Occipital lobe (tissue), 3 donors: ENCODE measurements at places on chromosomes 7 and 10.

GRCh38 chr10:22581461-22581860 is 132.9 kb downstream of the PIP4K2A start:
- DNase-seq: no peak

DNA sequence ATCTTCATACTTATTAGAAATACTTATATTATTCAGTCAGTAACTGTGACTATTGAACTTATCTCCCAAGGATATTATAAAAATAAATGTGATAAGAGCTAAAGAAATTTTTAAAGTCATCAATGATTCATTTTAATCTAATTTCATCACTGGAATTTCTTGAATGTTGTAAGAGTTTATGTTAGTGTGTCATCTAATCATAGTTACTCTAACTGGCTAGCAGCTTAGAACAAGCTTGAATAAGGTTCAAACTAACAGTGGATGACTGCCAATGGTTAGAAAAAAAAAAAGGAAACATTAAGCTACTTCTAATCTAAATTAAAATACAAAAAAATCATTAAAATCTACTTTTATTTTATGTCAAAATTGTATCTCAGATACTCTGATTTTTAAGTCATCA is 1066.3 kb downstream of the CNTNAP2 start:
- DNase-seq: no peak

DNA sequence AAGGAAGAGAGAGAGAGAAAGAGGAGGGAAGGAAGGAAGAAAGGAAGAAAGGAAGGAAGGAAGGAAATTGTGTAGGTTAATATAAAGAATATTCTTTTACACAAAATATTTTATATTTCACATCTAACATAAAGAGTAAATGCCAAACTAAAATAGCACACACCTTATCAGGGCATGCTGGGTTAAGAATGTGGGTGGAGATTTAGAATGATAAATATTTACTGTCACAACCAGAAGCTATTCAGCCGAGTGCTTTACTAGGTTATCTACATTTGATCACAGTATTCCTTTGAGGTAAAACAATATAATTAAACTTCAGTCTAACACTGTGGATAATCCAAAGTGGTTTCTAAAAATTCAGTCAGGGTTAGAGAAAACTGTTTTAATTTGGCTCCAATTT is 103.3 kb downstream of the SEMA3A start:
- no peak for DNase-seq

DNA sequence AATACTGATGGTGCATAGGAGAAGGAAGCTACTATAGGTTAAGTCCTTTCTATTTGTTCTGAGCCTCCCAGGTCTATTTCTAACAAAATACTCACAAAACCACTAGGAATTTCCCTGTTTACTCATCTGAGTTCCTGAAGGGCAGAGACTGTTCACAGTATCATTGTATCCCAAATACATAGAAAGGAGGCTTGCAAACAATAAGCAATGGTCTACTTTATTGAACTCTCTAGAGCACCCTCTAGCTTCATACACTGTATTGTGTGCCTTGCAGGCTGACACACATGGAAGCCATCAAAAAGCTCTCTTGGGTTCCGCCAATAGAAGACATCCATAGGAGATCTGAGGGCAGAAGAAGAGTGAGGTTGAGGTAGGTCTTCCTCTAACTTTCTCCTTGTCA is 826.1 kb downstream of the GRM8 start:
- DNase-seq: no peak

- no peak for DNase-seq
Measured at GRCh38 chr7:48634116-48634632, 290.2 kb upstream of the CDC14C start.

DNA sequence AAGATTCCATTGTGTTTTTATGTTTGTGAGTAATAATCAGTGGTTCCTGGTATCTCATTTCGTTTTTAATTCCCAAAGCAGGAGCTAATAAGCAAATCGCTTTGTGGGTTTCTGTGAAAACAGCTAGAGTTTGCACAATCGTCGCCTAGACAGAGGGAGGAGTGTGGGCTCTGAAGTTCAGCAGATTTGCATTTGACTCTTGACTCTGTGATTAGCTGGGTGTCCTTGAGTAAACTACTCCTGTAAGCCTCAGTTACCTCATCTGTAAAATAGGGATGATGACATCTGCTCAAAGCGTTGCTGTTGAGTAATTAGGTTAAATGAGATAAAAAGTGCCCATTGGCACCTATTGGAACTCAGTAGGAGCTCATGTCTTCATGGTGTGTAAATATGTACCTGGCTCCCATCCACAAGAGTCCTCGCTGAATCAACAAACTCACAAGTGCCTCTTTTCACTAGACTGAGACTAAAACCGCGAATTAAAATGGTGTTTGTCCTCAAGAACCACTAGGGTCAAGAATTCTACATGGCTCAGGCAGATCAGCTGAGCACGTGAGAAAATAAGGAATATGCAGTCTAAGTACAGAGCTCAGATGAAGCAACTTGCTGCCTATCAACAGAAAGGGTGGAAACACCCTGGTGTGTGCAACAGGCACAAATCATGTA is 385.8 kb upstream of the C7orf33 start:
- no peak for DNase-seq

DNA sequence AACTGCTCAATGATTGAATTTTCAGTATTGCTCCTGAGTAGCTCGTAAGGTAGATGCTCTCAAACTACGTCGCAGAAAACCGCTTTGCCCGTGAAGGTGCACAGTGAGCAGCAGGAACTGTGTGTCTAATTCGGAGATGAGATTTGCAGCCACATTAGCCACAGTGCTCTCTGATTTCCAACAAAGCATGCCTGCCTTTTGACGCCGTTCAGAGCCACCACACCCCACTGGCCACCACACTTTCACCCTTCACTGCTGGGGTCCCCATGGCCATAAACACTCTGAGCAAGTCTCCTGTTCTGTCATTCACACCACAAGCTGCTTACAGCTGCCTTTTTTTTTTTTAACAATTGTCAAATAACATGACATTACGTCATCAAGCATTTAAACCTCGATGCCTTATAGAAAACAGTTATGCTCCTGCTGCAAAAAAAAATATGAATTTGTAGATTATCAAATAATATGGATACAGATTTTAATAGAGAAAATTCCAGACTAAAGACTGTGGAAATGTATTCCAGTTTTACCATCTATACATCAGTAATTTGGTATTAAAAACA is 578.8 kb upstream of the PFKP start:
- DNase-seq: no peak

- DNase-seq: no peak
Measured at GRCh38 chr10:12479924-12480323, 130.6 kb downstream of the CAMK1D start.

DNA sequence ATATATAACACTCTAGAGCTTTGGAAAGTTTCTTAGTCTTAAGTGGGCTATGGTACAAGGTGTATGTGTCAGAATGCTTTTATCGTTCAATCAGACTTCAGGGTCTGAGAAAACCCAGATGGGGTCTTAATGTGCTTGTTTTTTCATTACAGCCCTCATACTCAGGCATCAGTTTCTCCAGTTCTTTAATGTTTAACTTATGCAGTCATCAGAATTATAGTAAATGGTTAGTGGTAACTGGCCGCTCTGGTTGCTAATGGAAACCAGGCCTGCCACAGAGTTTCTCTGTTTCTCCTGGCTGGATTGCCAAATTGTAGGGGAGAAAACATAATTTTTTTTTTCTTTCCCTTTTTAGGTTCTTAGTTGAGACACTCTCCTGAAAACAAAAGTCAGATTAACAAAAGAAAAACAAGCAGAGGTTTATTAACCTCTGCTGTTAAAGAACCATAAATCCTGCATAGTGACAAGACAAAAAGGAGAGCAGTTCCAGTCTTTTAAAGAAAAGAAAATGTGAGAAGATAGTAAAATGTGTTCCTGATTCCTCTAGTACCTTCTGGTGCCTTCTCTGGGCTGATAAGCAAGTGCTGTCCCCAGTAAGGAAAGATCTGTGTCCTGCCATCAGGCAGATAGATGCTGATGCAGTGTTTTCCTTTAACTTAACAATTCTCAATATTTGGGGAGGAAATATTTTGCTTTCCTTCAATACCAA is 21.5 kb upstream of the GHITM start:
- DNase-seq: no peak

- no peak for DNase-seq
Measured at GRCh38 chr7:96952974-96953391, 52.4 kb upstream of the DLX6 start.

GRCh38 chr7:92811158-92811557 is 25.2 kb downstream of the CDK6 start:
- DNase-seq: no peak

- no peak for DNase-seq
Measured at GRCh38 chr10:124318811-124319210, 99.9 kb downstream of the OAT start.

DNA sequence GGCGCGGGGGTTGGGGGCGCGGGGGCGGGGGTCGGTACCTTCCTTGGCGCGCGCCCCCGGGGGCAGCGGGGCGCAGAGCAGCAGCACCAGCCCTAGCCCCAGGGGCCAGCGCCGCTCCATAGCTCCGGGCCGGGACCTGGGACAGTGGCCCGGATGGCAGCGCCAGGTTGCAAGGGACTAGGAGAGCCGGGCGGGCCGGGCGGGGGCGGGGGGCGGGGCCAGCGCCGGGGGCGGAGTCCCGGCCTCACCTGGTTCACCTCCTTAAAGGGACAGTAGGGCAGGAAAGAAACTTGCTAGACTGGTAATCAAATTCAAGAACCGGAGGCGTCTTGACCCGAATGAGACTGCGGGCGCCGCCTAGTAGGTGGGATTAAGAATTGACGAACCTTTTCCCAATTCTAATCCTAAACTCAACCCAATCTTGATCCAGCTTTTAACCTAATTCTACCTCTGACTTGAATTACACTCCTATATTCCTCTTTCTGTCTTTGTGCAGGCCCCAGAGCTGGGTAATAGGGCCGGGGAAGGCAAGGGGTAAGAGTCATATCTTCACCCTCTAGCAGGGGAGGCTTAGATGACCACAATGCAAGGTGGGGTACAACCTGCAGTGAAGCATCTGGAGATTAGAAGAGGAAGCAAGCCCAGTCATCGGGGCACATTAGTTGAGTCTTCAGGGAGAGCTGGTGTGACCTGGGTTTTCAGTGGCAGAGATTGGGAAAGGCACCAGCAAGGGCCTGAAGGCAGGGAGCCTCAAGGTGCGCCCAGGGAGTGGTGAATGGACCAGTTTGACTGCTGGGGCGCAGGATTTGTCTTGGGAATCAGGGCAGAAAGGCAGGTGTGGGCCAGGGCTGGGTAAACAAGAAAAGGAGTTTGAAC is at the start of gene EPHA1:
Gene EPHA1 (minus strand): TSS at position 171 of the 876 bp plus-strand sequence. CDS start 51 bp downstream, at position 120.
- no peak for DNase-seq

DNA sequence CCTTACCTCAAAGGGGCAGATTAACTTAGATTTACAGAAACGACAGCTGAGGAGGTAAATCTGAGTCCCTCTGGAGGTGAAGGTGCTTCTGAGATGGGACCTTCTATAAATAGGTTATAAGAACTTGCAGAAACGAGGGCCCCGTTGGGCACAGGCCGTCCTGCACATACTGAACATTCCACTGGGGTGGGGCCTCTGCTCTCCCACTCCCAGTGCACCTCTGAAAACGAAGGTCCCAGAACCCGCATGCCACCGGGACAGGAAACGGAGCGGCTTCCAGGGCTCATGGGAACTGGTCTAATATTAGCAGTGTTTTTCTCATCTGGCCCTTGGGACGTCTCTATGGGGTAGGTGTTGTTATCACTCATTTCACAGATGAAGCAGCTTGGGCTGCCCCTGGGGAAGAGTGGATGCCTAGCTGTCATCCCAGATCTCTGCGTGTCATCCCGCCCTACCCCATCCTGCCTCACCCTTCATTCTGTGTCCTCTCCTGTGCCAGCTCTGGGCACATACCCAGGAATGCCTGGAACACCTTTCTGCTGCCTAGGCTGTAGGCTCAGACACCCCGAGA is 19.6 kb downstream of the C10orf62 start:
- no peak for DNase-seq

- DNase-seq: no peak
Measured at GRCh38 chr10:278707-279106, 143.5 kb downstream of the ZMYND11 start.

DNA sequence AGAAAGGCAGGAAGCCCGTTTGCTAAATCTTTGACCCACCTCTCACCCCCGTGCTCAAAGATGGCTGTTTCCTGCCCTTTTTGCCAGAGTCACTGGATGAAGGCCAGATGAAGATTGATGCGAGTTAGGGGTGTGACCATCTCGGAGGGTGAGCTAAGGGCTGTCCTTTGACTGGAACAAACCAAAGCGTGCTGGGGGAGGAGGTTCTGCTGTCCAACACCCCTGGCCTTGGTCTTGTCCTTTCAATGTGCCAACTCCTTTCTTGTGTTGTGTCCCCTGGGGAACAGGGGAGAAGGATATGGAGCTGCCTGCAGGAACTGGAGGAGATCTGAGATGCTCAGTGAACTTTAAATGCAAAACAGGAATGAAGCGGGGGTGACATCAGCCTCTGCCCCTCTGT is 90.3 kb upstream of the ADAM12 start:
- DNase-seq: no peak

GRCh38 chr7:158289761-158290523 is 297.7 kb downstream of the PTPRN2 start:
- DNase-seq: no peak

DNA sequence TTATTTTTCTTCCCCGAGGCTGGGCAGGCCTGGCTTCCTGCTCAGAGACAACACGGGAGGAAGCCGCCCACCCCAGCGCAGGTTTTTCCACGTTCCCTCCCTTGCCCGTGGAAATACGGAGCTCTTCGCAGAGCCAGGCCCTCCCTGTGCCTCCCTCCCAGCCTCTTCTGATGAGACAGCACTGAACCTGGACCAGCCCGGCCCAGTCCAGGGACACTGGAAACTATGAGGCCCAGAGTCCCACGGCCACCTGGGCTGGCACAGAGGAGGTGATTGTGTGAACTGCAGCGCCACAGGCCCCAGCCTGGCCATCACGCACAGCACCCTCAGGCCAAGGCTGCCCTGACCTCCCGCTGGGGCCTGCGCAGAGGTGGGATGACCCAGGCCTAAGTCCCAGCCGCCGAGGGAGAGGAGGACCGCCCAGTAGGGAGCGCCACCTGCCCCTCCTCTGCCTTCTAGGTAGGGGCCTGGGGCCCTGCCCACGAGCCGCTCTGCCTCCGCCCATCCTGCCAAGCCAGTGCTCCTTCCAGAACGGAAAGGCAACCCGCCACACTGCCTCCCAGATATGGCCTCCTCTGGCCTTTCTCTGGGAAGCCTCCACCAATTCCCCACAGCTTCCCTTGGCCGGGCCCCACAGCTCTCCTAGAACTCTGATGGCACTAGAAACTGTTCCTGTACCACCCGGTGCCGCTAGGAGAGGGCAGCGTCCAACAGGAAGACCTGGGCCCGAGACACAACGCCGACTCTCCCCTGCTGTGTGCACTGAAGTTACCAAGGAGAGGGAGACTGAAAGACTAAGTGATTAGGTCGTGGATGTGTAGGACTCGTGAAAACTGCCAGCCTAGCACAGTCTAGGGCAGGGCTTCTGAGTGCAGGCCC is 57.2 kb downstream of the PROSER2 start:
- DNase-seq: no peak

DNA sequence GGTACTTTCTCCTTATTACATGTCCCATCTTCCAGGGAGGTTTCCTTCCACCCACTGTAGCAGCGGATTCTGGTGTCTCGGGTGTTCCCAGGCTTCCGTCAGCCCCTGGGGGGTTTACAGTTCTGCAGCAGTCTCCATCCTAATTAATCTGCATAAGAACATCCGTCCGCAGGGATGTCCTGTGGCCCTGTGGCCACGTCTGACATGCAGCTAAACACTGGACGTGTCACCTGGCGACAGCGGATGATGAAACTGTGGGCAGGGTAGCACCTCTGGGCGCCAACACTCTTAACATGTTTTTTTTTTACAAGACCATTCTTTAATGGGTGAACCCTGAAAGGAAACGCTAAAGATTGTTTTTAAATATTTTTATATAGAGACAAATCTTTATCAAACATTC is 58.2 kb downstream of the DIP2C start:
- no peak for DNase-seq
